ENCODE measurements at places on chromosomes 12 and 14.

DNA sequence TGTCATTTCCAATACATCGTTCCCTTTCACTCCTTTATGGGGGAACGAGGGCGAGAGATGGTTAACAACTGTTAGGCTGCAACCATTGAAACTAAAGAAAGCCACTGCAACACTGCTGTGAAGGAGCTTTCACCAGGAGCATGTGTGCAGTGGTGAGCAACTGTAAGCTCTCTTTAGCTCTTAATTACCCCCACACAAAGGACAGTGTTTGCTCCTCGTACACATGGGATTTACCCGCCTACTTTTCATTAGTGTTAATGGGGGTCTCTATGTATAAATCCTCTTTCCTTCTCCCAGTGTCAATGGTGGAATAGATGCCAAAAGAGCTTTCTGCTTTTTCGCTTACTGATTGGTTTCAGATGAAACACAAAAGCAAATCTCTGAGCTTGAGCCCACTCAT is 343.1 kb downstream of the FLRT2 start:
- no peak for DNase-seq

- peak; percentile 94 for DNase-seq
Observed at GRCh38 chr14:81324011-81324410, 76.1 kb downstream of the STON2 start.

- peak; percentile 84 for DNase-seq
Observed at GRCh38 chr12:116759783-116760621, 21.9 kb downstream of the RNFT2 start.

GRCh38 chr12:88922816-88923215 is 342.5 kb upstream of the KITLG start:
- no peak for DNase-seq

- no peak for DNase-seq
Observed at GRCh38 chr12:42511656-42512055, 77.9 kb downstream of the PRICKLE1 start.

DNA sequence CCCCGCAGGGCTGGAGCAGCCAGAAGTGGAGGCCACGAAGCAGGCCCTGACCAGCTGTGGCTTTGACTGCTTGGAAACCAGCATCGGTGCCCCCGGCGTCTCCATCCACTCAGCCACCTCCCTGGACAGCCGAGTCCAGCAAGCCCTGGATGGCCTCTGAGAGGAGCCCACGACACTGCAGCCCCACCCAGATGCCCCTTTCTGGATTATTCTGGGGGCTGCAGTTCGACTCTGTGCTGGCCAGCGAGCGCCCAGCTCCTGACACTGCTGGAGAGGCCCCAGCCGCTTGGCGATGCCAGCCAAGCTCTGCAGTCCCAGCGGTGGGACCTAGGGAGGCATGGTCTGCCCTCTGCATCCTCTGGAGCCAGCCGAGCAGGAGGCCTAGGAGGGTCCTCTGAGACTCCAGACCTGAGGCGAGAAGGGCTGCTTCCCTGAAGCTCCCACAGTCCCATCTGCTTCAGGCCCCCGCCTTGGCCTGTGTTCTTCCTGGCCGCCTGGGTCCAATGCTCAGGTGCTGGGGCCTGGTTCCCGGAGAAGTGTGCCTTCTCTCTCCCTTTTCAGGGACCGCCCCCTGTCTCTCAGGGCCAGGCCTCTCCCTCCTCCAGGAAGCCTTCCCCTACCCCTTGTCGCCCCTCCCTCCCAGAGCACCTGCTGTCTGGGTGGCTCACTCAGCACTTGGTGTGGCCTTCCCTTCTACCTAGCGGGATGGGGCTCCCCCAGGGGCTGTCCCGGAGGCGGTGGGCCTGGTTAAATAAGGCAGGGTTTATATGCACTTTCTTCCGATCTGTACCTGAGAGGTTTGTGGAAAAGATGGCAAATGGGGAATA is 23.0 kb downstream of the MVK start:
- no peak for DNase-seq

- peak; percentile 3 for DNase-seq
Observed at GRCh38 chr12:119836781-119837180, 40.3 kb downstream of the CIT start.

DNA sequence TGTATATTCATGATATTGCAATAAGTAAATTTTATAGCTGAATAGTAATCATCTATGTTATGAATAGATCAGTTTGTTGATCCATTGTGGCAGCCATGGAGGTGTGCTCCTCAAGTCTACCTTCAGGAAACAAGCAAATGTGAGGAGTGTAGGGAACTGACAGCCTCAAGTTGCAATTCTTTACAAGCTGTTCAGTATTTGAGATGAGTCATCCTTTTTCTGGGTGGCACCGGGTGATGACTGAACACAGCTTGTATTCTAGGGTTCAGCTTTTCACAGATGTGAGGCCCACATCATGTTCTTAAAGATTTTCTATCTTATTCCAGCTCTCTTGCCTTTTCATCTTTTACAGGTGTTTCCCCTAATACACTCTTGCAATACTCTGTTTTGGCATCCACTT is 452.4 kb downstream of the KCNH5 start:
- DNase-seq: no peak

DNA sequence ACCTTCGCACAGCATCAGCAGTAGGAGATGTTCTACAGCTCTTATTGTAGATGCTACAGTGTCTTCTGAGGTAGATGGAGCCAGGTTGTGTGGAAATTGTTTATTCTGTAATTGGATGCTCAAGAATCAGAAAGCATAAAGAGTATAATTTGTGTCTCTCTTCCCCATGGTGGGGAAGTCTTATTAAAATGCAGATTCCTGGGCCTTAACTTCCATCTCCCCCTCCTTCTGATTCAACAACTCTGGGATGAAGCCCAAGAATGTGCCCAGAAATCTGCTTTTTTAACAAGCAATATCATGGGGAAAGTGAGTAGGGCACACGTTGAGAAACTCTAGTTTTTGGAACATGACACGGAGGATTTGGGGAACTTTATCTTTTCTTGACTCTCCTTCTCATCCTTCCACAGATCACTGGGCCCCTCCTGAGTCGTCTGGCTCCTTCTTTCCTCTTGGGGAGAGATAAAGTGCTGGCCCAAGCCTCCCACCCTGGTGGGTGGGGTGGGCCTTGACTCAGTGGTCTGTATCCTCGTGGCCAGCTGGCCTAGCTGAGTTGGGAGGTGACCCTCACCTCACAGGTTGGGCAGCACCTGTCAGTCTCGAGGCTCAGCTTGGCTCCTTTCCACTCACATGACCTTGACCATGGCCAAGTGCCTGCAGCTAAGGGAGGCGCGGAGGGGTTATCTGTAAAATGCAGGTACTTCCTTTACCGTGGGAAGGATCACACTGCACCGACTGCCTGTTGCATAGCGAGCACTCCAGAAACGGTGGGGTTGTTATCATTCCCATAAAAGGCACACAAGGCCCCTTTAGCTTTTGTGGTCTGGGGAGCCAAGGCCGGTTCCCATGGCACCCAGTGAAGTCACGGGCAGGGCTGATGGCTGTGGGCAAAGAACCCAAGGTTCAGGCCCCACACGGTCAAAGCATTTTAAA is 141.9 kb downstream of the CHST11 start:
- no peak for DNase-seq

DNA sequence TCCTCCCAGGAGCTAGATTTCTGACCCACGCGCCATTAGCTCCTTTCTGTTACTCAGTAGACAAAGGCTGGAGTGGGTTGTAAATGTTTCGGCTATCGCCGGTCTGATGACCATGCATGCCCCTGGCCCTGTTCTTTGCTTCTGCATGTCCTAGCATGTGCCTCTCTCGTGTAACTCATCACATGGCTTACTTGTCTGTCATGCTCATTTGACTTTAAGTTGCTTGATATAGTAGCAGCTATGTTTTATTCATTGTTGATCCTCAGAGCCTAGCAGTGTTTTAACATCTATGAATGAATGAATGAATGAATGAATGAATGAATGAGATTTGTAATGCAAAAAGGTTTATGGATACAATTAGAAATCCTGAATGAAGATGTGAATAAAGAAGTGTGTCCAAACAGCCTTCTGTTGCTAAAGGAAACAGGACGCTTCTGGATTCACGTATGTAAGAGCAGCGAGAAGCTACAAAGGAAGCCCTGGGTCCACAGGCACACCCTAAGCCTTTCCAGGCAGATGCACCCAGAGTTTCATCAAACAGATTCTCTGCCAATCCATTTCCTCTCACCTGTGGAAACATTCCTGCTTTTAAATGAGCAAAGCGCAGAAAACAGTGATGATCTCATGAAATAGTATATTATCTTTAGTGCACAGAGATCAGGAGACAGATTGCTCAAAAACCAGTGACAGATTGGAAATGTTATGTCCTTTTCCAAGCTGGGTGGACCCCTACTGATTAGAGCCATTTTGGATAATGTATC is 3.4 kb downstream of the GSG1 start:
- DNase-seq: no peak

- DNase-seq: no peak
Observed at GRCh38 chr14:102518063-102518648, 8.6 kb upstream of the ANKRD9 start.

DNA sequence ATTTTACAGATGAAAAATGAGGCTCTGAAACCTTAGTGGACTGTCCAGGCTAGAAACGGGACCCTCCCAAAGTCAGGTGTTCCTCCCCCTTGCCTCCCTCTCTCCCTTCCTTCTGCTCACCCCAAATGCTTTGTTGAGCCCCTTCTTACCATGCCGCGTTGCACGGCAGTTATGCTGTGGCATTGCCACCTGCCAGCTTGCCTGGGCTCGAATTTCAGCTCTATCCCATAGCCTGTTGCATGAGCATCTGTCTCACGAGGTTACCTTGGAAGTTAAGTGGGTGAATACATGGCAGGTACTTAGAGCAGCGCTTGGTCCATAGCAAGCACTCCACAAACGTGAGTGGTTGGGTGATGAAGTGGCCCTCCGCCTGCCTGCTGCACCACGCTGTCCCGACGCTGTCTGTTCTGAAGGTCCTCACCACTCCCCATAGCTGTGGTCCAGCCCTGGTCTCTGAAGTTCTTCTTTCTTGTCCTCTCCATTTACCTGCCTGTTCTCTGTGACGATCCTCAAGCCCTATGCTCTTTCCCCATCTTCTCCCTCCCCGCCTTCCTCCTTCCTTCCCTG is 269.9 kb downstream of the CACNA1C start:
- no peak for DNase-seq

- no peak for DNase-seq
Observed at GRCh38 chr14:98168211-98168985, 1103.6 kb downstream of the BCL11B start.

DNA sequence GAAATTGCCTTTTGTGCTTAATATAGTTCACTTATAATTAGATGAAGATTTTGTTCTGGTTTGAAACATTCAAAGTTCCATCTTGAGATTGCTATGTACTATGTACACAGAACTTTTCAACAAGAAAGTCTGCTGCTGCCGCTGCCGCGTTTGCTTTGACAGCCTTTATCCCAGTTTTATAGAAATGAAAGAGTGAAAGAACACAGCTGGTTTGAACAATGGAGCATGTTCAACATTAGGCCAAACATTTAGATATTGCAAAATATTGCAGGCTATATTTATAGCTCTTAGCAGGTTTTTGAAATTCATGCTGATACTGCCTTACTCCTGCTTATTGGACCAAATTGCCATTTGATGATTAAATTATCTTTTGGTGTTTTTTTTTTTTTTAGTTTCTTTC is 299.8 kb upstream of the PRKD1 start:
- no peak for DNase-seq

GRCh38 chr12:123690191-123690840 is 19.4 kb downstream of the TCTN2 start:
- no peak for DNase-seq

- no peak for DNase-seq
Observed at GRCh38 chr14:55665067-55665675, 85.2 kb downstream of the KTN1 start.

DNA sequence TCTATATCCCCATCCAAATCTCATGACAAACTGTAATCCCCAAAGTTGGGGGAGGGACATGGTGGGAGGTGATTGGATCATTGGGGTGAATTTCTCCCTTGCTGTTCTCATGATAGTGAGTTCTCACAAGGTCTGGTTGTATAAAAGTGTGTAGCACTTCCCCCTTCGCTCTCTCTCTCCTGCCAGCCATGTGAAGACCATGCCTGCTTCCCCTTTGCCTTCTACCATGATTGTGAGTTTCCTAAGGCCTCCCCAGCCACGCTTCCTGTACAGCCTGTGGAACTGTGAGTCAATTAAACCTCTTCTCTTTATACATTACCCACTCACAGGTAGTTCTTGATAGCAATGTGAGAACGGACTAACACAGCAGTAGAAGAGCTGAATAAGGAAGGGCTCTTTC is 62.6 kb upstream of the VASH1 start:
- no peak for DNase-seq

GRCh38 chr12:6312529-6313325 is 2.2 kb downstream of the PLEKHG6 start:
- peak; percentile 87 for DNase-seq

DNA sequence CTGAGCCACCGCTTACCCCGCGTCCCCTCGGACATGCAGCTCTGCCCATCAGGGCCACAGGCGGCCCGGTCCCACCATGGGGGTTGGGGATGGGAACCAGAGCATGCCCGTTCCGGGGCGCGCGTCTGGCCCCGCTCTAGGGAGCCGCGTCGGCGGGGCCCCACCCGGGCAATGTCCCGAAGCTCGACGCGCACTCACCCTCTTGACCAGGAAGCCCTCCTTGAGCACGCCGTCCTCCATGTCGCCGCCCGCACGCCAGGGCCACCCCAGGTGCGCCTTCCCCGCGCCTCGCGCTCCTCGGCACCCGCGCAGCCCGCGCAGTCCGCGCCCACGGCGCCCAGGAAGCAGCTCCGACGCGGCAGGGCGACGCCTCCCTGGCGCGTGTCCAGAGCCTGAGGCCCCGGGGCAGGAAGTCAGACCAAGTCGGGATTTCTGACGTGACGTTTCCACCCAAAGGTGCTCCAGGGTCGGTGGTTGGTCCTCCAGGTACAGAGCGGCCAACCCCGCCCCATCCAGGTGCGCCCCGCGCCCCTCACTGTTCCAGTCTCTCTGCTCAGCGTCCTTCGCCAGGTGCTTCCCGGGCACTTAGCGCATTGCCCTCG is at the start of gene PLEK2:
Gene PLEK2, minus strand, starts transcription at position 346 of the 602 bp plus-strand sequence. Its CDS starts 106 bp downstream, at position 240.
- DNase-seq: no peak

DNA sequence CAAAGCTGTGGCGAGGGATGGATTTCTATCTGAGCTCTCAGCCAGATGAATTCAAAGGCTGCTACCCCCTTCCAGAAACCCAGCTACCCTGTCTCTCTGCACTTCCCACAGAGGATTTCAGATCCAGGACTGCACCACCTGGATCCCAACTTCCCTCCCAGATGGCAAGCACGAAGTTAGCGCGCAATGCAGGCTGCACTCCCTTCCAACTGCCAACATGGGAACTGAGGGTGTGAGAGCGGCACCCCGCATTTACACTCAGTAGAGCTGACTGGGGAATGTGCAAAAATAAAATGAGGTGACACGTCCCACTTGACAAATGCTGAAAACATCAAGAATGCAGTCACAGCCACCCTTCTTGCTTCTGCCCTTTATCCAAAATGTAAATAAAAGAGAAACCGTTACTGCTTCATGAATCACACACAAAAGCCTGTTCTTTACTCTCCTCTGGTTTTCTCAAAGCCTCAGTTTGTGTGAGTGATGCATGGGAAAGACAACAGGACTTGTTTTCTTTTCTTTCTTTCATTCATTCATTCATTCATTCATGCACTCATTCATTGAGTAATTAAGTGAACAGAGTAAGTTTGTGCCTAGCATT is 85.7 kb downstream of the ITPK1 start:
- no peak for DNase-seq
